ENCODE measurements at places on chromosomes 13 and 19.

GRCh38 chr19:19134687-19135158 lies 3.6 kb downstream of the TMEM161A start:
- DNase-seq, result peak; percentile 30

GRCh38 chr19:9842834-9843625 lies 7.9 kb downstream of the PIN1 start:
- no peak for DNase-seq

DNA sequence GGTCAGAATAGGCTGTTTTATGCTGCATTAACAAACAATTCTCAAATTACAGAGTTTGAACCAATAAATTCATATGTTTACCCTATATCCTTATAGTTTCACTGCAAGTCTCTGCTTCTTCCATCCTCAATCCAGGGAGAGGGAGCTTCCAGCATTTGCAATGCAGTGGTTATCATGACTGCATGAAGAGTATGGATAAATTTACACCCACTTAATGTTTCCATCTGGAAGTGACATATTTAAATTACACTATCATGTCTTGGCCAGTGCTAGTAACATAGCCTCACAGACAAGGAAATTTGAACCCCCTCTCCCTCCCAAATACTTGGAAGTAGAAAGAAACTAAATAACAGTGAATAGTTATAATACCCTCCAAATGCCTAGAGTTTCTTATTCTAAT lies 33.5 kb upstream of the UFM1 start:
- no peak for DNase-seq

GRCh38 chr13:97058391-97058790 lies 64.1 kb upstream of the OXGR1 start:
- DNase-seq, result no peak

DNA sequence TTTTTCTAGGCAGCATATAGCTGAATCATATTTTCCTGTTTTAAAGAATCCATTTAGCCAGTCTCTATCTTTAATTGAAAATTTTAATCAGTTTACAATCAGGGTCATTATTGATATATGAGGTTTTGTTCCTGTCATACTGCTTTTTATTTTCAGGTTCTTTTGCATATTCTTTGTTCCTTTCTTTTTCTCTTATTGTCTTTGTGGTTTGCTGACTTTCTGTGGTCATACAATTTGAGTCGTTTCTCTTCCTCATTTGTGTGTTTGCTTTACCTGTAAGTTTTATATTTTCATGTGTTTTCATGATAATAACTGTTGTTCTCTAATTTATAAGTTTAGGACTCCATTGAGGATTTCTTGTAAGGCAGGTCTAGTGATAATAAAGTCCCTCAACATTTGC lies 812.6 kb downstream of the DACH1 start:
- no peak for DNase-seq

Data from stimulated activated CD4-positive, alpha-beta T cell treated with anti-CD3 and anti-CD28 coated beads, Interleukin-1b, Interleukin-23, amount 100 ng/mL, for 24 hours (primary cell).